Mesenteric fat pad (tissue), 1 donor: ENCODE measurements at places on chromosomes 3 and 15.

GRCh38 chr15:76343313-76343996, 6.9 kb downstream of the ISL2 start:
- DNase-seq: no peak

GRCh38 chr3:186381424-186382216, 19.6 kb upstream of the DGKG start:
- no peak for DNase-seq

- DNase-seq: no peak
These were observed 75.7 kb downstream of the C3orf38 start for GRCh38 chr3:88225326-88226008.

DNA sequence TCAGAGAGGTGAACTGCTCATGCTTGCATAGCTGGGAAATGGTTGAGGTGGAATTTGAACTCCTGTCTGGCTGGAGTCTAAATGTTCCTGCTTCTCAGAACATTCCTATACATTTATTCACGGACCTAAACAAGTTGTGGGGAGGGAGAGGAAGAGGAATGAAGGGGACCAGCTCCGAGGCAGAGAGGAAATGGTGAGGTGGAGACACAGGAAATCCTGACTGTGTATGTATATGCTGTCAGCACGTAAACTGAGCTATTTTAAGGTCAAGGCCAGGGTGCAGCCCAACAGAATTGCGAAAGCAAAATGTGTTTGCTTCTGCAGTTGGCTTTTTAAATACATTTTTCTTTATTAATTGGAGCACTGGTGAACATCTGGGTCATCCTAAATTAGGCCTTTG, 74.1 kb upstream of the POMGNT2 start:
- DNase-seq: no peak

- no peak for DNase-seq
These were observed at the start of gene MEGF11 for GRCh38 chr15:66253418-66254088. MEGF11 (minus strand) TSS chr15:66253750; CDS start chr15:66128403, 125,347 bp downstream.

GRCh38 chr15:44662478-44663409, 718 bp downstream of the SPG11 start:
- DNase-seq: no peak

DNA sequence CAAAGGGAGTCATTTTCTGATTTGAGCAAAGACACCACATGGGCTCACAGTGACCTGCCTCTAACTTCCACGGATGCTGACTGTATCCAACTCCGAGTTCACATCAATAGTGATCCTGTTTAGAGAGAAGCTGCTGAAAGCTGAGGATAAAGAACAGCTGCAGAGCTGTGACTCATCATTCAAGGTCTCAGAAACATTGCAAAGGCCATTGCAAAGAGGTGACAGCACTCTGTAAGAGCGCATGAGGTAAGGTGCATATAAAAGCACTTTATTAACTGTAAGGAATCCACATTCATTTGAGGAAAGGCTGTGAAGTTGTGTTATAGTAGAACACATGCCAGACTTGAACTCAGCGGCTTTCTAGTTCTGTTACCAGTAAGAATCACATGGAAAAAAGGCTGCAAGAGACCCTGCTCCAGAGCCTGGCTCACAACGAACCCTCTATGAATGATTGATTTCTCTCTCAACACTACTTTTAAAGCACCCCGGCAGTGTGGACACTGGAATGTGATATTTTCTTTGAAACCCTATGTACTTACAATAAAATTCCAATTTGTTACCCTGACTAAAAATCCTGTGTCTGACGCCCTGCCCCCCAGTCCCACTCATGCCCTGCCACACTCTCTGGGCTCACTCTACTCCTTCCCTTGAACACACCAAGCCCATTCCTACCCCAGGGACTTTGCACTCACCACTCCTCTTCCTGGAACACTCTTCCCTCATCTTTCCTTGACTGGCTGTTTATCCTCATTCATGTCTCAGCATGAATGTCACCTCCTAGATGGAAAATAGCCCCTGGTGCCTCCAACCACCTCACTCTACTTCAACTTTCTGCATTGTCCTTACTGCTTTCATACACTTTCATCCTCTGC, 111.2 kb downstream of the LSM3 start:
- DNase-seq: no peak

GRCh38 chr3:184383033-184383740, 3.3 kb downstream of the CHRD start:
- no peak for DNase-seq
